Cortex of kidney (tissue), 1 donor: ENCODE measurements at places on chromosomes 12 and 14.

GRCh38 chr14:67237591-67237990 is 3.6 kb upstream of the PALS1 start:
- no peak for DNase-seq

- no peak for DNase-seq
These were observed 65.0 kb downstream of the CDK17 start for GRCh38 chr12:96335270-96335669.

- no peak for DNase-seq
These were observed 85.0 kb downstream of the KIF26A start for GRCh38 chr14:104223101-104224041.

DNA sequence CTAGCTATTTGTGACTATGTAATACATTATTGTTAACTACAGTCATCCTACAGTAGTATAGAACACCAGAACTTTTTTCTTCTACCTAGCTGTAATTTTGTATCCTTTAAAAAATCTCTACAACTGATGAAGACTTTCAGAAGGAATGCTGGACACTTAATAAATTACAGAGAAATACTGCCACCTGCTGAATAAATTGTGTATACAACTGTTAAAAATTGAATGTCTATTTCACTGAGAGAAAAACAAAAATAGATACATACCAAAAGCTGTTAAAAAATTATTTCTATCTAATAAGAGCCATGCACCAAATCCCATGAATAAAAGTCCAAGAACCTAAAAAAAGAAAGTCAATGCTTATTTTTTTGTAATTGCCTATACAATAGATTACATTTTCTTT is 6.6 kb downstream of the TSPAN19 start:
- DNase-seq: no peak

GRCh38 chr14:76201162-76201561 is 49.4 kb downstream of the GPATCH2L start:
- DNase-seq: no peak

GRCh38 chr12:3896801-3897351 is 23.7 kb upstream of the PARP11 start:
- DNase-seq: no peak

DNA sequence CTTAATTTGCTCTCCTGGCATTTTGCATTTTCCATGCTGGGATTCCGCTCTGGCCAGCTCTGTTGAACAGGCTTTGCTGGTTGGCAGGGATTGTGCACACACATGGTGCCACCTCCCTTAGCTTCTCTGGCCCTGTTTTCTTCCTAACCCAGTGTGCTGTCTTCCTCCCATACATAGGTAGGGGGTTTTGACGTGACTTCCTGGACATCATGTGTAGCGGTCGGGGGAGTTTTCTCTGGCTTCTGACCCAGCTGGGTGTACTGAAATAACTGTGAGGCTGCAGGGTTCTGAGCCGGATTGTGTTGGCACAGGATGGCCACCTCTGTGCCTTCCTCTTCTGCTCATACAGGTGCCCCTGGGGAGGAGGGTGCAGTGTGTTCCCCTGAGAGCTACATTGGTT is 25.7 kb downstream of the C14orf132 start:
- DNase-seq: no peak

- no peak for DNase-seq
These were observed 123.6 kb upstream of the SLC16A7 start for GRCh38 chr12:59472273-59472672.

GRCh38 chr14:21298358-21298757 is 18.5 kb downstream of the RPGRIP1 start:
- DNase-seq: no peak

DNA sequence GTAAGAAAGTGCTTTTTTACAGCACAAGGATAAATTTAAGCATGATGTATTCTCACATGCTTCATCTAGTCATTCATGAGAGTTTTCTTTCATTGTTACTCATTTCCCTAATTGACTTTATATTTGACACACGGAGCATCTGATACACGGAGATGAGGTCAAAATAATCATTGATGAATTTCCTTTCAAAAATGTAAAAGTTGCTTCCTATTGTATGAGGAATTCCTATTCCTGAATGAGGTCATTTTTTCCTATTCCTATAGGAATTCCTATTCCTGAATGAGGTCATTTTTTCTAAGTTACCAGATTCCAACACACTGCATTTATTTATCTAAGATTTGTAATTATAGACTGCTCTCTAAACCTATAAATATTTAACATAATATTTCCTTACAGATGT is 316.7 kb upstream of the KITLG start:
- DNase-seq: no peak

DNA sequence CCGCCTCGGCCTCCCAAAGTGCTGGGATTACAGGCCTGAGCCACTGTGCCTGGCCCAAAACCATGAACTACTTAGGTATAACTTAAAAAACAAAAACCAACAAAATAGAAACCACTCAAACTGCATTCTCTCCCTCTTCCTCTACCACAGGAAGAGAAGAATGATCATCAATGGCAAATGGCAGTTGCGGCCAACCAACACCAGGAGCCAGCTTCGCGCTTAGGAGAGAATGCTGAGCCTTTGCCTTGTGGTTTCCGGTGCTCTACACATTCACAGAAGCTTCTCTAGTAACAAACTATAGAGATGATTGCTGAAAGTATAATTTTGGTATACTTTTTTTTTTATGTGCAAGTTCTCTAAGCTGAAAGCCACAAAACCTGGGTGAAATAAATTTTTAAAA is 17.1 kb downstream of the CATSPERB start:
- DNase-seq: no peak

- DNase-seq: no peak
These were observed 1.8 kb upstream of the DDX47 start for GRCh38 chr12:12811343-12811742.

DNA sequence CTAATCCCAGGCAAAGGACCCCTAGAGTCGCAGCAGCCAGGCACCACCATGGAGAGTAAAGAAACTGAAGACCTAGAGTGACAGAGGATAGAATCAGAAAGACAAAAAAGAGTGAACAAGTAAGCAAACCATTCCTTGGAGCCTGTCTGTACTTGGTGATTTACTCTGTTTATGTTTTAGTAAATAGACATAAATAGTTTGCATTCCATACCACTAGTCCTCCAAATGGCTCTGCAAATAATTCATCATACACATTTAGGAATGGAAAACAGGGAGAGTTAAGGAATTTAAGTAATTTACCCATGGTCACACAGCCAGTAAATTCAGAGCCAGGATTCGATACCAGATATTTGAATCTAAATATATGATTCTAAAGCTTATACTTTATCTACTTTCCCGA is 2.8 kb downstream of the OLR1 start:
- no peak for DNase-seq

DNA sequence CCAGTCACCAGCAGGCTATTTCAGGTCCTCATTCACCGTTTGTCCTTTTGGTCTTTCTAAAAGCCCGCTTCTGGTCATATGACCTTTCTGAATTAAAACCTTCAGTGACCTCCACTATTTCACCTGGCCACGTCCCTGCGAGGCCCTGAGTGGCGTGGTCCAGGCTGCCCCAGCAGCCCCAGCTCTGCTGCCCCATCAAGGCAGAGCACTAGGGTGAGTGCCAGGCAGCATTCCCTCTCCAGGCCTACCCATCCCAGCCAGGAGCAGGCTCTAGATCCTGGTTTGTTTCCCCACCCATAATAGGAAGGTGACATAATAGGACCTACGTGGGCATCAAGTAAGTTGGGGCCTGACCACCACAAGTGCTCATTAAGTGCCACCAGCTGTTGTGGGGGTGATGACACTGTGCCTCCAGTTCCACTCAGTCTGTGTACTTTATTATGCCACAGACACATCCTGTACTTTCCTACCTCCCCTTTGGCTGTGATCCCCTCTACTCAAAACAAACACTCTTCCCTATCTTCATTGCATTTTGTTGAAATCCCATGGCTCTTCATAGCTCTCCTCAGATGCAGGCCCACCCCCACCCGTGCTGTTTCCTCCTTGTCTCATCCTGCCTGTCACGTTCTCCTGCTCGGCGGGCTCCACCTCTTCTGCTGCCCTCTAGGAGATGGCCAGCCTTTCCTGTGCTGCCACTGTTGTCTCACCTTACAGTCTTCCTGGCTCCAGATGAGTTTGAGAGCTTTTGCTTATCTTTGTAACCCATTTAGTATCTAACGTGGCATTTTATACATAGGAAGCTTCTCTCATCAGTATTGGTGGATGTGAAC is 21.4 kb downstream of the CKB start:
- no peak for DNase-seq

GRCh38 chr12:111764120-111764821 is 2.5 kb upstream of the ALDH2 start:
- DNase-seq: no peak

- no peak for DNase-seq
These were observed 393 bp downstream of the SYT1 start for GRCh38 chr12:78864870-78865463.

DNA sequence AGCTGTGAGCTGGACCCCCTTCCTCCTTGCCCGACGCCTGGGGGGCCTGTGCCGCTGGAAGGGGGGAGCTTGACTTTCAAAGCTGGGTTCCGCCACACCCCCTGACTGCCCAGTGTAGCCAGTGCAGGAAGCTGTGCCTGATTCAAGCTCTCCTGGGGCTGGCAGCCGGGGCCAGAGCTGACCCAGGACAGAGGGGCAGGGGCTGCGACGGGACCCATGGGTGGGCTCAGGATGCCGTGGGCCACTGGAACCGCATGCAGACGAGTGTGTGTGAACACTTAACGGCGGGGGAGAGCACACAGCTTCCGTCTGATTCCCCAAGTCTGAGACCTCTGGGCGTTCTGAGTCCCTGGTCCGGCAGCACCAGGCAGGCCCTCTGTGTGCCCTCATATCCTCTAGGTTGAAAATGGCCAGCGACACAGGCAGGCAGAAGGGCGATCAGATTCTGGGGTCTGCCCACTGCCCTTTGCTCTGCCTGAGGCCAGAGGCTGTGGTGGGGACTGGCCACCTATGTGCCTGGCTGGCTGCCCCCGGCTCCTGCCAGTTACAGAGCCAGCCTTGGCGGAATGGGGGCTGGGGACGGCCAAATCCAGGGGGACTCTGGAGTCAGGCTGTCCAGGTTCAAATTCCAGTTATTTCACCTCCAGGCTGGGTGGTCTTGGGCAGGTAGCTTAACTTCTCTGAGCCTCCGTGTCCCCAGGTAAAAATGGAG is 54.0 kb downstream of the CYP46A1 start:
- no peak for DNase-seq

- DNase-seq: no peak
These were observed 16.1 kb downstream of the PLEK2 start for GRCh38 chr14:67395876-67396189.

DNA sequence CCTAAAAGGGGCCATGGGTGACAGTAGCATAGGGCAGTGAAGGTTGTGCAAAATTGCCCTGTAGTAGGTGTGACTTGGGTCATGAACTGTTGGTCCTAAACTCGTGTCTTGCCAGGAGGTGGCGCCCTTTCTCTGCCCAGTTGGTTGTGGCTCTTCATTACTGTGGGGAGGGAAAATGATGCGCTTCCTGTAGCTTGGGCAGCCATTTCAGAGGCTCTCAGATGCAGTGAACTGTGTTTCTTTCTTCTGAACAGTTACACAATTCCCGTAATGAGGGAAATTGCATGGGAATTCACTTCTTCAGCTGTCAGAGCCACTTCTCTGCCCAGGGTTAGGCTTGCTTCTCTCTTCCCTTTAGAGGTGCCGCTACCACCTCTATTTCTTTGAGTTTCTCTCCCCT is 148.1 kb upstream of the NRXN3 start:
- no peak for DNase-seq

DNA sequence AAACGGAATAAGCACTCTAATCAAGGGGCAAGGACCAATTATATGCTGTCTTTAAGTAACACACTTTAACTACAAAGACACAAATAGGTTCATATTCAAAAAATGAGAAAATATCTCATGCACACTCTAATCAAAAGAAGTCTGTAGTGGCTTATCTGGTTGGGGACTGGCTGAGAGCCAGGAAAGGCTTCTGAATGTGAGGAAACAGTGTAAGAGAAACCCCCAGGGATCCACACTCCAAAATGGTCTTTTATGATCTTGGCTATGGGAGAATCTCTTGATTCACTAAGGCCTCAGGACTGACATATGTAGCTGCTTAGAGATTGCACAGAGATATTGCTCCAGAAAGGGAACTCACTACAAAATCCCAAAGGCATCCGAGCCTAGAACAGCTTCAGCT is 10.3 kb downstream of the CTSG start:
- DNase-seq: no peak

DNA sequence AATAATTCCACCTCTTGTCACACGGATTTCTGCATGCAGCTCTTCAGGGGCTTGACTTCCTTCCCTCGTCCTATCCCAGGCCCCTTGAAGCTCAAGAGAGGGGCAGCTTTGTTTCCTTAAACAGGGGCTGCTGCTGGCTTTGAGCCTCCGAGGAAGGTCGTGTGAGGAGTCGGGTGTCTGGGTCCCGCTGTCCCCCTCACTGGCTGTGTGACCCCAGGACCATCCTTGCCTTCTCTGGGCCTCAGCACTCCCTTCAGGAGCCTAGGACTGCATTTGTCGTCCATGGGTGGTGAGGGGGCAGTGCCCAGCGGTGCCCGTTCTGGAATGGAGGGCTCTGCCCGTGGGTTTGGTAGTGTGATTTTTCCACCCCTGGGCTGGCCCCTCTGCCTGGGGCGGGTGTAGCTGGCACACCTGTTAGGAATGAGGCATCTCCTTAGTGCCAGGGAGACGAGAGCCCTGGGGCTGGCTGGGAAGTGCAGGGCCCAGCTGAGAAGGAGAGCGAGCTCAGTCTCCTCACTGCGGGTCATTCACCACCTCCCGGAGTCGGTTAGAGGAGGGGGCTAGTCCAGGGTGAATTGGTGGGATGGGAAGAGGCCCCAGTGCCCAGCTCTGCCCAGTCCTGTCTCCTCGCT is 60.8 kb downstream of the TSPAN9 start:
- DNase-seq: no peak

DNA sequence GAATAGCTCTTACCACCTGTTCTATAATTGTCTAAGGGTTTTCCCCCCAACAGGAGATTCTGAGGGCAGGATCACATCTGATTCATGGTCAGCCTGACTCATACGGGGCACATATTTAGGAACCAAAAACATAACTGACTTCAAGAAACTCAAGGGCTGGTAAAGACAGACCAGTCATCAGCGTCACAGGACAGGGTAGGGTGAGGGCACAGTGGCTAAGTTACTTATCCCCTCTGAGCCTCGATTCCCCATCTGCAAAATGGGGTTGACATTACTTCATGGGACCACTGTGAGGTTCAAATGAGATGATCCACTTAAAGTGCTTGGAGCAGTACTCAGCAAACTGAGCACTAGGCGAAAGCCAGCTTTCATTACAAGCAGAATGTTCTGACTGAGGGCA is 606 bp downstream of the CINP start:
- DNase-seq: no peak

- no peak for DNase-seq
These were observed 8.3 kb upstream of the CALCOCO1 start for GRCh38 chr12:53735556-53735955.

GRCh38 chr14:102605029-102605428 is 12.6 kb downstream of the RCOR1 start:
- no peak for DNase-seq

- DNase-seq: no peak
These were observed 3.4 kb upstream of the TEX22 start for GRCh38 chr14:105394714-105395537.

GRCh38 chr14:35607380-35607779 is 73.4 kb downstream of the INSM2 start:
- DNase-seq: no peak

GRCh38 chr12:9829982-9830381 is 2.7 kb downstream of the KLRF1 start:
- no peak for DNase-seq
